AG04450 (cell line): ENCODE measurements at places on chromosomes 12 and 14.

- DNase-seq: no peak
Measured at GRCh38 chr12:93571365-93571924, 1.0 kb upstream of the SOCS2 start.

DNA sequence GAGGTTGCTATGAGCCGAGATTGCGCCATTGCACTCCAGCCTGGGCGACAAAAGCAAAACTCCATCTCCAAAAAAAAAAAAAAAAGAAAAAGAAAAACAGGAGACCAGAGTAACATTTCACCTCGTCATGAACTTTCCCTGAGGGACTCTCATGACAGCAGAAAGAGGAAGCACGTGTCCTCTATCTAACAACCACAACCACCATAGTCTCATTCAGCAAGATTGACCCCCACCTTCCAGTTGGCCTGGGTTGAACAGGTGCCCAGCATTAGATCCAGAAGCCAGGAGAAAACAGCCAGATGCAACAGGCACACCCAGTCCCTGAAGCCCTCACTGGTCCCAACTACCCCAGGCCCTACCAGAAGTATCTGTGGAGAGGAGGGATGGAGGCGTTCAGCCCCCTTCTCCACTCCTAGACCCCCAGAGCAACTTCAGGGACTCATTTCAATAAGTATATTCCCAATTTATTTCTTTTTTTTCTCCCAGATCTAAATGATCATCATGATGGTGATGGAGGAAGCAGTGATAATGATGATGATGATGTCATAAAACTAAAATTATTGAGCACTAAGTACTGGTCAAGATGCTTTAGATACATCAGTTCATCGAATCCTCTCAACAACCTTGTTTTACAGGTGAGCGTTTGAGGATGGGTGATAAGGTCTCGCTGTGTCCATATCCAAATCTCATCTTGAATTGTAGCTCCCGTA is 235.0 kb downstream of the EFCAB11 start:
- DNase-seq: no peak

- no peak for DNase-seq
Measured at GRCh38 chr12:132228476-132229192, 84.4 kb downstream of the NOC4L start.

- no peak for DNase-seq
Measured at GRCh38 chr12:116532428-116532827, 26.8 kb upstream of the MAP1LC3B2 start.

DNA sequence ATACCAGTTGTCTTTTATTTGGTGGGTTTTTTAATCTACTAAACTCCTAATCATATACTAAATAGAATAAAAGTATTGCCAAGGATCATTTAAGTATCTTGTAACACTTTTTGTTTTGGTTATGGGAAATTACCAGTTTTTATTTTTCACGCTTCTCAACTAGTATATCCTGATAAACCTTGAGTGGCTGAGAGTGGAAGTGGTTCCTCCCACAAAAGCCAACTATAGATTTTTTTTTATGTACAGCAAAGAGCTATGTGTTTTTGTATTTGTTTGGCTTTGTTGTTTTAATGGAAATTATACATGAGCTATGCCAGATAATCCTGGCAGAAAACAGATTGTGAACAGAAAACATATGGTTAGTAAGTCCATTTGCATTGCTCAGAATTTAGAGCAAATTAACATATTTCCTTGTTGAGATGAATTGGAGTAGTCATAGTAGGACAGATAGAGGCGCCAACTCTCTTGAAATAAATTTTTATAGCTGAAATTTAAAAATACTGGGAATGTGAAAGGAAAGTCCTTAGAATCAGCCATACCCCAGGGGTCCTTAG is 60.9 kb upstream of the PSMA6 start:
- no peak for DNase-seq

DNA sequence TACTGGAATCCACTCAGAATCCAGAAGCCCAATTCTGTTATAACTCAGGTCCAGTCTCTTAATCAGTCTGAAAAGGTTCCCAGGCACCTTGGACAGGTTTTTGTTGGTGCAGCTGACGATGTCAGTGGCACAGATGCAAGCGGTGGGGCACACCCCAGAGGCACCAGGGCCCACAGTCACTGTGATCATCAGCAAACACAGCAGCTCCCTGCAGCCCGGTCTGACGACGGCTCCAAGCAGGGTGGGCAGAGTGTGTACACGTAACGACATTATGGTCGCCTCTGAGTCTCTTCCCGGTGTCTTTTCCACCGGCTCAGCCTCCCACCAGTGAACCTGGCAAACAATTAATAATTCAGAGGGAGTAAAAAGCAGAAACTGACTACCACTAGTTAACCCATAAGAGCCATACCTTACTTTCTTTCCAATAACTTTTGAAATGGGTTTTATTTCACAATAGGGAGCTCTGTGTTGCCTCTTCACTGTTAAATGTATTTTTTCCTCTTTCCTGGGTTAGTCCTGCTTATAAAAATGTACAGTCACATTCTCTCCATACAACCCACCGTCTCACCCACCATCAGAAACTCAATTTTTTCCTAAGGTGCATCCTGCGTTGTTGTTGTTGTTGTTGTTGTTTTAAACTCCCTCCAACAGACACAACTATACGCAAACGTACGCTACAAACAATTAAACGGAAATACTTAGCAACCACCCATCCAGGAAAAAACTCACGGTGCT is 521 bp upstream of the PCED1B start:
- DNase-seq: no peak

GRCh38 chr12:5718680-5719079 is 226.4 kb downstream of the ANO2 start:
- no peak for DNase-seq

DNA sequence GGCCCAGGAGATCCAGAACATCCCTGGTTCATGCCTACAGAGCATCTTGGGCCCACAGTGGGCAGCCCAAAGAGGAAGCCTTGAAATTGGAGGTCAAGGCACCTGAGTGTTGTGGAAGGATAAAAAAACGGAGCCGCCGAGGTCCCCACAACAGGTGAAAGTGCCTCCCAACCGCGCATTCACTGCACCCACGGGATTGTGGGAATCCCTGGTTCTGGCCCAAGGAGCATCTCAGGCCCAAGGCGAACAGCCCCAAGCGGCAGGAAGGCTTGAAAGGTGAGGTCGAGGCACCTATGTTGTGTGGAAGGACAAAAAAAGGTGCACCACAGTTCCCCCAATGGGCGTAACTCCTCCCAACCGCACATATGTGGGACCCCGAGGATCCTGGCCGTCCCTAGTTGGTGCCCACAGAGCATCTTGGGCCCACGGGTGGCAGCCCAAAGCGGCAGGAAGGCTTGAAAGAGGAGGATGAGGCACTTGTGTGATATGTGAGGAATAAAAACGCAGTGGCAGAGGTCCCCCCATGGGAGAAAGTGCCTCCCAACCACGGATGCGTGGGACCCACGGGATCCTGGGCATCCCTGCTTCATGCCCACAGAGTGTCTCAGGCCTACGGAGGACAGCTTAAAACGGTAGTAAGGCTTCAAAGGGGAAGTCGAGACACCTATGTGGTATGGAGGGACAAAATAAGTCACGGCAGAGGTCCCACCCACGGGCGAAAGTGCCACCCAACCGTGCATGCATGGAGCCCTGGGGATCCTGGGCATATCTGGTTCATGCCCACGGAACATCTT is 583.9 kb downstream of the ALG10 start:
- no peak for DNase-seq

DNA sequence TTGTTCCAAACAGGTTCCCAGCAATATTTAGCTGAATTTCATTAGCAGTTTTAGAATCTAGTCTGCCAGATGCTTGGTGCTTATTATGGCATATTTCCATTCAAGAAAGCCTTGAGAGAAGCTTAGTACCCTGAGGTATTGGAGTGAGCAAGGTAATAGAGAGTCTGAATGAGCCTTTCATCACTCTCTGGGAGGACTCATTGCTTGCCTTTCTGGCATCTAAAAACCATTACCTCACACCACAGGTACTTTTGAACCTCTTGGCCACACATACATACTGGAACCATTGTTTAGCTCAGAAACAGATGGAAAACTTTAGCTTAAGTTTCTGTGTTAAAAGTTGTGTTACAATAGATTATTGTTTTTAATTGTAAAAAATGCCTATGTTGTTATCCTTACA is 27.4 kb upstream of the KCNH3 start:
- no peak for DNase-seq

DNA sequence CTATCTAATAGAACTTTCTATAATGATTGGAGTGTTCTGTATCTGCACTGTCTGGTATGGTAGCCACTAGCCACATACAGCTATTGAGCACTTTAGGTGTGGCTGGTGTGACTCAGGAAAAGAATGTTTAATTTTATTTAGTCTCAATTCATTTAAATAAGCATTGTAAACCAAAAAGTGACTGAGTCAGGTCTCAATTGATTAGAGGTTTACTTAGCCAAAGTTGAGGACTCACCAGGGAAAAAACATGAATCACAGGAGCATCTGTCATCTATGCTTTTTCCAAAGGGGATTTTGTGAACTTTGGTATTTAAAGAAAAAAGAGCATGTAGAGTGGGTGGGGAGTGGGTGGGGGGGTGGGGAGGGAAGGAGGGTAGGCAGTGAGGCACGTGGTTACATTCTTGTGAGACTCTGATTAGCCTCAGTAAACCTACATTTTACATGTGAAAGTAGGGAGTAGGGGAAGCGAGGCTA is 473.1 kb downstream of the ATP23 start:
- DNase-seq: peak; percentile 26

DNA sequence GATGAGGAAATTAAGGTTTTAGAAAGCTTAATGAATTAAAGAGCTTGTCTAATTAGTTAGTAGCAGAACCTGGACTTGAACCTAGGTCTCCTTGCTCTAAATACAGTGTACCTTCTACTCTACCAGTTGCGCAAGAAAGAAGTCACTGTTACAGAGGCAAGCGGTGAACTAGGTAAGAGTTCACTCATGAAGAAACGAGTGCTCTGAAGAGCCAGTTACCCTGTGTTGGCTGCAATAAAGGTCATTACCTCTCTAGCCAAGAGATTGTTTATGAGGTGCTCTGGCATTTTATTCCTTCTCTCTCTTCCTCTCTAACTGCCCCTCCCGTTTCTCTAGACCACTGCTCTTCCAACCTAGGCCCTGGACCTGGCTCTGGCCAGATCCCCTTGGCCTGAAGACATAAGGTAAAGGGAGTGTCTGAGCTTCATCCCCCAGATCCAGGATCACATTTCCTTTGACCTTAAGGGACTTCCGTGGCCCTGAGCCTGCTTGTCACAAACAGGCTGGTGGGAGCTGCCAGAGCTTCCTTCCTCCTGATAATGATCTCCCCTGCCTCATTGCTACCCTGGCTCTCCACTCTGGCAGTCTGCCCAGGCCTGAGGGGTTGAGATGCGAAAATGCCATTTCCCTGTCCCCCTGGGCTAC is 1.9 kb downstream of the RNASE7 start:
- DNase-seq: no peak

DNA sequence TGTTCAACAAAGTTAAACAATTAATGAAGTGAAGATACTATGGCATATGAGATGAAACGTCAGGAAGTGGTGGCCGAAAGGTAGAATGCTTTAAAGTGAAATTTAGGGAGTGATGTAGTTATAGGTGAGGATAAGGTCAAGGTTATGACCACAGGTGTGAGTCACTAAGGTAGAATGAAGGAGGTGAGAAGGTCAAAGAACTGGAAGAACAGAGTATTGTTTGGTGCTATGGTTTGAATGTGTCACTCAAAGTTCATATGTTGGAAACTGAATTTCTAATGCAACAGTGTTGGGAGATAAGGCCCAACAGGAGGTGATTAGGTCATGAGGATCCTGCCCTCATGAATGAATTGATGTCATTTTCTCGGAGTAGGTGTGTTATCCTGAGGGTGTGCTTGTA is 293.6 kb downstream of the NELL2 start:
- no peak for DNase-seq

DNA sequence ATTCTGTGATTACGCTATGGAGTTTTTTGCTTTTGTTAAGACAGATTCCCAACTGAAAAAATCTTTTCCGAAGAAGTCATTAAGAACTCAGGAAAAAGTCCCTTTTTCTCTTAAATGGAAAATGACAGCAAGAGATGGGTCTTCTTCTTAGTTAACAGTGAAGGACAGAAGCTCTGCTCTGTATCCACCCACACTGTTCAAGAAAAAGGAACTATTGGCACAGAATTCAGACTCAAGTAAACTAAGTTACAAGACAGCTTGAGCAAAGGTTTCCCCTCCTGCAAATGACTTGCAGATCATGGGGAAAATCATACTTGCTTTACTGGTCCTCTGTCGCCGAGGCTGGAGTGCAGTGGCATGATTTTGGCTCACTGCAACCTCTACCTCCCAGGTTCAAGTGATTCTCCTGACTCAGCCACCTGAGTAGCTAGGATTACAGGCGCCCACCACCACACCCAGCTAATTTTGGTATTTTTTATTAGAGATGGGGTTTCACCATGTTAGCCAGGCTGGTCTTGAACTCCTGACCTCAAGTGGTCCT is 137.1 kb upstream of the AEBP2 start:
- DNase-seq: no peak

DNA sequence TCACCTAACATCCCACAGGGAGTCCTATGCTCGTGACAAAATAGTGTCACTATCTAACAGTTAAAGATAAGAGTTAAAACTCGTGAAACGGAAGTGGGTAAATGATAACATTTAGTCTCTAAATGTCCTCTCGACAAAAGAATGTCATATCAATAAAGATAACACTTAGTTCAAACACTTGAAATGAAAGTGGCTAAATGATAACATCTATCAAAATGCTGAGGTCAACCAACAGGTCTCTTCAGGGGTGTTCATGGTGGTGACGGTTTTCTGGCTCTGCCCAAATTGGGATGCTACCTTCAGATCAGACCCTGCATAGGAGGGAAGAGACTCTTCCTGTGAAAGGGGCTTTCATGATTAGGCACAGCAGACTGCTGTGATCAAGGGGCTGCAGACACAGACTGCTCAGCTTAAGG is 22.1 kb downstream of the IL26 start:
- no peak for DNase-seq

DNA sequence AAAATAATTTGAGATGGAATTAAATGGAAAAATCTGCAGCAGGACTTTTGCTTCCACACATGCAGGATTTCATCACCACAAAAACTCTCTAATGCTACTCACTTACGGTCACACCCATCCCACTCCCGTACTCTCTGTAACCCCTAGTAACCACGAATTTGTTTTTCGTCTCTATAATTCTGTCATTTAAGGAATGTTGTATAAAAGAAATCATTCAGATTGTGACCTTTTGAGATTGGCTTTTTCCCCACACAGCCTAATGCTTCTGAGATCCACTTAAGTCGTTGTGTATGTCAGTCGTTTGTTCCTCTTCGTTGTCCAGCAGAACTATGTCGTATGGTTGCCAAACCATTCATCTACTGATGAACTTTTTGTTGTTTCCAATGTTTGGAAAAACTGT is 19.8 kb upstream of the PZP start:
- no peak for DNase-seq

DNA sequence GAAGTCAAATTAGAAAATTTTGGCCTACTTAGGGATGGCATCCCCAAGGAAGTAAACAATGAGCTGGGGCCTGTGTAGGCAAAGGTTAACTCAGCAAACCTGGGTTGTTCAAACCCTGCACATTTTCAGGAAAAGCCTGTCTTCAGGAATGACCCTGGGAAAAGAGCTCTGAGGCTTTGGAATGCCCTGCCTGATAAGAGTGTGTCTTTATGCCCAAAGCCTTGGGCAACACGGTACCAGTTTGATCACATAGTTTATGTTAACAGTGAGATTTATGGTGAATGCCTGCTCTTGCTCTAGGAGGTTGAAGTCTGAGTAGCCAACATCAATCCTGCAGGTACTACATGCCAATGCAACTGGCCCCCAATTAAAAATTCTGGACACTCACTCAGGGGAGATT is 28.2 kb upstream of the STAB2 start:
- DNase-seq: no peak
